ENCODE measurements at places on chromosomes 16 and 17.

GRCh38 chr17:61305024-61305423 lies 94.6 kb upstream of the TBX2 start:
- no peak for DNase-seq

DNA sequence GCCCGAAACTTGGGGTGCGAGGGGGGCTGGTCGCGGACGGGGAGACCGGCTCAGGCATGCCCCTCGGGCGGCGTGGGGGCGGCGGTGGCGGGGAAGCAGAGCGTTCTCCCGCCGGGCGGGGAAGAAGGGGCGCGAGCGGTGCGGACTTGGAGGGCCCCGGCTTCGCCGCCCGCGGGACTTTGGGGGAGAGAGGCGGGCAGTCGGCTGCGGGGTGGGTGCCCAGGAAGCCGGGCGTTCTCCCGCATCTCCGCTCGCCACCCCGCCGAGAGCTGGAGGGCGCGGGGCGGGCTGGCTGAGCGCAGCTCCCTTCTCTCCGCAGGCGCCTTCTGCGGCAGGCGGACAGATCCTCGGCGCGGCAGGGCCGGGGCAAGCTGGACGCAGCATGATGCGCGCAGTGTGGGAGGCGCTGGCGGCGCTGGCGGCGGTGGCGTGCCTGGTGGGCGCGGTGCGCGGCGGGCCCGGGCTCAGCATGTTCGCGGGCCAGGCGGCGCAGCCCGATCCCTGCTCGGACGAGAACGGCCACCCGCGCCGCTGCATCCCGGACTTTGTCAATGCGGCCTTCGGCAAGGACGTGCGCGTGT lies 772 bp downstream of the NTN1 start:
- no peak for DNase-seq

DNA sequence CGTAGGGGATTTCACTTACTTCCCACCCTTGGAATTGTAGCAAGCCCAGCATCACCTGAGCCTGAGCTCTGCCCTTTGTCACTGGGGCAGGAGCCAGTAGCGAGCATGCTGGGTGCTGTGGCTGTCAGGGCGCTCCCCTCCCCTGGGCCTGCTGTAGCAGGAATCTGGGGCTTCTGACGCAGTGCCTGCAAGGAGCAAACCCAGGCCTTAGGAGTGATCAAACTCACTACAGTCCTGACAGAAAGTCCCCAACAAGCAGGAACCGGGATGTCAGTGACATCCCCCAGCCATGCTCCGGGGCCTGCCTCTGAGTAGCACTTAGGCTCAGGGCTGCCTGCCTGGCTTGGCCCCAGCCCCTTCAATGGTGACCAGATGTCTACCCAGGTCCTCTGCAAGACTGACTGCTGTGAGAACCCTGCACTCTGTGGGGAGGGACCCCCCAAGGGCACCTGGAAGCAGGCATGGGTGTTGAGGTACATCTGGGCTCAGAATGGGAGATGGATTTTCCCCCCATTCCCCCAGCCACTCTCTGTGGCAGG lies 23.5 kb downstream of the PLD6 start:
- DNase-seq, result no peak

- no peak for DNase-seq
Observed at GRCh38 chr17:33684735-33685134, 391.6 kb upstream of the ASIC2 start.

DNA sequence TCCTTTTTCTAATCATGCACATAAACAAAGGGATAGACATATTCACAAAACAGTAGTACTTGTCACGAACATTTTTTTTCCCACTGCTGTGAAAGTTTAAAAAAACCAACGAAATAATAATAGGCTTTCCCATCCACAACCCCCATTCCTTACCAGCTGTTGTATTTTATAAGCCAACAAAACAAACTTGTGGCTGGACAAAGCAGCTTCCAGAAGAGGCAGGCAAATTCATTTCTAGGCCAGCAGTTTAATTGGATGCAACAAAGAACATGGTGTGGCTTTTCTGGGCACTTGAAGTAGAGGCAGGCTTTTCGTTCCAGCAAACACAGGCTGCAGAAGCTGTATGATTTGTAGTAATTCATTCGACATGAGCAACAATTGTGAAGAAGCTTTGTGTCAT lies 56.0 kb upstream of the FAM20A start:
- no peak for DNase-seq

DNA sequence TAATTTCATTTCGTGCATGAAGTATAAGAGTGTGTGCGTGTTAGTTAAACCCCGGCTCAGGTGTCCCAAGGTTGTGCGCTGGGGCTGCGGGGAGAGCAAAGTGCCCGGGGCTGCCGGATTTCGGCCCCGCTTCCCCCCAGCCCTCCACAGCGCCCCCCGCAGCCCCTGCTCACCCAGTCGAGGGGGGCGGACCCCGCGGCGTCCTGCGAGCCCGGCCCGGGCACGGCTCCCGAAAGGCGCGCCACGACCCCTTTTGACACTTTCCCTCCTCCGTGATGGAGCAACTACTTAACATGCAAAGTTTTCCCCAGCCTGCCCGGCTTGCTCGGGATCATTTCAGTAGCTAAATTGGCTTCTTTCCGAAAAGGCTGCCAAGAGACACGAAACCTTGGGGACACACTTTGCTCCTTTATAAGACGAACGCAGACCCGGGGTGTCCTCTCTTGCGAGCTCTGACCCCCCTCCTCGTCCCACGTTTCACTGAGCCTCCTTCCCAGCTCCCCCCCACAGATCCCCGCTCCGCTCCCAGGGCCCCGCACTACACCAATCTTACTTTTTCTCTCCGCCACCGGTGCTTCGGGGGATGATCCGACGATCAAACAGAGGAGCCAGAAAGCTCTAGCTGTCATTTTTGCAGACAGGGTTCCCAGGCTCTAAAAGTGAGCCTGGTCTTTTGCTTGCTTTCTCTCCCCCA lies 552 bp downstream of the C17orf58 start:
- peak; percentile 9 for DNase-seq

DNA sequence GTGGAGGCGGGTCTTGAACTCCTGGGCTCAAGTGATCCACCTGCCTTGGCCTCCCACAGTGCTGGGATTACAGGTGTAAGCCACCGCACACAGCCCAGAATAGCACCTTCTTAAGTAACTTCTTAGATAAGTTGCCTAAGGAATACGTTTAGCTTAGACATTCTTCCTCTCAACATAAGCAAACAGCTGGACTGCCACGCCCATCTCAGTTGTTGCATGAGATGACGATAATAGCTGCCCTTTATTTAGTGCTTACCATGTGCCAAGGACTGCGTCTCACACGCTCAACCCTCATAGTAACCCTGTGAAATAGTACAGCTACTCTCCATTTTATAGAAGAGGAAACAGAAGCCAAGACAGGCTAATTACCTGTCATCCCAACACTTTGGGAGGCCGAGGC lies 11.8 kb downstream of the HASPIN start:
- DNase-seq, result no peak

- no peak for DNase-seq
Observed at GRCh38 chr17:74231928-74232907, 18.8 kb downstream of the TTYH2 start.

DNA sequence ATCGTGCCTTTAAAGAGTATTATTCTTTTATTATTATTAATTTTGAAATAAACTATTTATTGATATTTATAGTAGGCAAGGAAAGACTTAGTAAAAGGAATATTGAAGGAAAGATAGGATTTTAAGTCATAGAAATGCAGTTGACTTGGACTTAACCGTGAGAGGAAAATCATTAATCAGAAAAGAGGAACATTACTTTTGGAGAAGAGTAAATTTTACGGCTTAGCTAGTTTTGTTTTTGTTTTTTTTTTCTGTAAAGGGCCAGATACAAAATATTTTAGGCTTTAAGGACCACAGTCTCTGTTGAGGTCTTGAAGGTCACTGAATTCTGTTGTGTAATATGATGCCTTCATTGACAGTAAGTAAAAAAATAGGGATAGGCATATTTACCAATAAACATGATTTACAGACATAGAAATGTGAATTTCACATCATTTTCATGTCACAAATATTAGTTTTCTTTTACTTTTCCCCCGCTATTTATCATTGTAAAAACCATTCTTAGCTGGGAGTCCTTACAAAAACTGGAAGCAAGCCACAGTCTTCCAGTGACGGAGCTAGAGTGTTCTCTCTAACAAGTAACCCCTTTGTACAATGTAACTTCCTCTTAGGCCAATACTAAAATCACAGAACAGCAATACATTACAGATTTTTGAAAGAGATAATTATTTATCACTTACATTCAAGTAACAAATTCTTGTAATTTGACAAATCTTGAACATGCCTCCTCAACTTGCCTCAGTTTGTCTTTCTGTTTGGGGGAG lies 2.3 kb upstream of the KCNJ16 start:
- DNase-seq, result no peak

DNA sequence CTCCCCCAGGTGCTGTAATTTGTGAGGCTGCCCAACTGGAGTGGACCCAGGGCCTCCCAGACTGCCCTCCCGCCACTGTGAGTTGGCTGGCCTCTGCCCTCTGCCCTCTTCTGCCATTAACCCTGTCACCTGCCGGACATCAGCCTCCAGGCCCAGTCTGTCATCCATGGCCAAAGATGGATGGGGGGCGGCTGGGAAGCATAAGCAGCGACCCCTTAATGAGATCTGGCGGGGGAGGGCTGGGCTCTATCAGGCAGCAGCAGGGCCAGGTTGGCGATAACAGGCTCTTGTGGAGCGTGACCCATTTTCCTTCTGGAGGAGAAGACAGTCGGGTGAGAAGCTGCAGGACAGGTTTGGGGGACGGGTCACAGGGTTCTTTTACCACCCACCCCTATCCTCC lies 25.3 kb downstream of the CDK5RAP3 start:
- DNase-seq, result no peak

GRCh38 chr16:11202260-11203091 lies 53.5 kb downstream of the SOCS1 start:
- no peak for DNase-seq

DNA sequence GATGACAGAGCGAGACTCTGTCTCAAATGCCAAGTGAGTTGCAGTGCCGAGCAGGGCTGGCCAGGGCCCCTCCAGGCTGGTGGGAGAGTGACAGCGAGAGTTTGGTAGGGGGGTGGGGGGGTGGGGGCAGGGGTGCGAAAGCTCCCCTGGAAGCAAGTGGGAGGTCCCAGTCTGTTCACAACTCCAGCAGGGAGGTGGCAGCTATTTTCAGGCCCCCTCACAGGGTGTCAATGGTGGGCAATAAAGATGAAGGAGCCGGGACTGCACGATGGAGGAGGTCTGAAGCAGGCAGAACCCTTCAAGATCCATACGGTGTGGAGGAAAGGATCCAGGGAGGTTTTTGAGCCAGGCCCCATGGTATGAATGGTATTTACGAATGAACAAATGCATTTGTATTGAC lies 83.7 kb downstream of the PGS1 start:
- DNase-seq, result no peak

- no peak for DNase-seq
Observed at GRCh38 chr16:61500851-61501250, 535.4 kb downstream of the CDH8 start.

Data from stimulated activated CD4-positive, alpha-beta T cell treated with anti-CD3 and anti-CD28 coated beads, Interleukin-1b, Interleukin-23, amount 100 ng/mL, for 48 hours (primary cell).